Chondrocyte (in vitro differentiated cells): ENCODE measurements at places on chromosomes 12 and 14.

- no peak for DNase-seq
These were observed 605 bp downstream of the KRT4 start for GRCh38 chr12:52813203-52813819.

DNA sequence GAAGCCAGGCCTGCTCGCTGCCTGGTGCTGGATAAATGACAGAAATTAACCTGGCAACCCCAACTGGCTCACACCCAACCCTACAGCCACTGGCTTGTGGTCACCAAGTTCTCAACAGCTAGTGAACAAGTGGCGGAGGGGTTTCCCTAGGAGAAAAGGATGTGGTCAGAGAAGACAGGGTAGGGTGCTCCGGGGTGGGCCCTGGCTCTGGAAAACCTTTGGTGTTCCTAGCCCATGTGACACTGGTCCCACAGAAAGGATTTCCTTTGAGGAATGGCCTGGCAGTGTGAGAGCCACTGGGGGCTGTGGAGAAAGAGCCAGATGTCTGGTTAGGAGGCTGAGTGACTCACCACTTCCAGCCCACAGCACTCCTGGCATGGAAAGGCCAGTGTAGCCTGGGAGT lies 8.7 kb downstream of the SYNE3 start:
- no peak for DNase-seq

DNA sequence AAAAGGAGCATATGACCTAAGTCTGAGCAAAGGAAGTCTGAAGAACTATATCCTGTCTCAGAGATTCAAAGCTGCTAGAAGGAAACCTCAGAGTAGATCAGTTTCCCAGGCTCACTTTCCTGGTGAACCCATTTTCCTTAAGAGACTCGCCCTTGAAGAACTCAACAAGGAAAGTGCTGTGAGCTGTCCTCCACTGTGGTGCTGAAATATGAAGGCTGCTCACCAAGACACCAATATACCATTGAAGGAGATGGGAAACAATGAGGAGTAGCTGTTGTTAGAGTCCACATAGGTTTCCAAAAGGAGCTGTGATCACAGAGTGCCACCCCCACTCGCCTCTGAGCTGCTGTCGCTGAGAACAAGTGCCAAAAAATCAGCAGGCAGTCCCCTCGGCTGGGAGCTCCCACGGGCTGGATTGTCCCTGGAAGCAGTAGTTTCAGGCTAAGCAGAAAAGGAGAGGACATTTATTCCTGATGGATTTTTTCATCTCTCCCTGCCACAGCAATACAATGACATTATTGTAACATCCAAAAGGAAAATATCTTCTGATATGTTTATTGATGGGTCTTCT lies 282.1 kb downstream of the RPS29 start:
- no peak for DNase-seq

DNA sequence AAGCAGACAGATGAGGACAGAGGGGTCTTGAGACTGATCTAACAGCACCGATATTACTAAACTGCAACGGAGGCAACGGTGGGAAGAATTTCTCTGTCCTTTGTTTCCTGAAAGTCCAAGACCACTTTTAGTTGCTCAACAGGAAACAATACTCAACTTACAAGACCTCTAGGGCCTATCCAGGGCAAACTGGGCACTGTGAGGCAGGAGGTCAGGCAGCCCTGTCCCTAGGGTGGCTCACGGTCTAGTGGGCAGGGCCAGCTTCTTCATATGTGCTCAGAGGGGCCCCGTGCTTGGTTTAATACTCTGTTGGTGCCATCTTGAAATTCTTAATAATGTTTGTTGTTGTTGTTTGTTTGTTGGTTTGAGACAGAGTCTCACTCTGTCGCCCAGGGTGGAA lies 14.2 kb downstream of the SSH1 start:
- no peak for DNase-seq

DNA sequence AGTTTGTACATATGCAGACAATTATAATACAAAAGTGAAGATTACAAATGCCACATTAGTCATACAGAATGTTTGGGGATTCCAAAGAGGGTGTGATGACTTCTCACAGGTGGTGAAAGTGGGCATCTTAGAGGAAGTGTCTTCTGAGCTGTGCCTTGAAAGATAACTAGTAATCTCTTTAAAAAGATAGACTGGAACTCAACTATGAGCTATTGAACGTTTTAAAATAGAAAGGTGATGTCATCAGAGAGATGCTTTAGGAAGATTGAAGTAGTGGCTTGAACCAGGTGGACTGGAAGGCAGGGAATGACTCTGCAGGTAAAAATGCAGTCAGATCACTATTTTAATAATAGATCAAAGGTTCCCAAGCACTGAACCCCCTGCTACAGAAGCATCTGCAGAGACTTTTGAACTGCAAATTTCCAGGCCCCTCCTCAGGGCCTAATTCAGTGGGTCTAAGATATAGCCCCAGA lies 50.3 kb downstream of the SYT1 start:
- no peak for DNase-seq

- no peak for DNase-seq
These were observed 77.8 kb downstream of the ANKS1B start for GRCh38 chr12:99906786-99907579.

- DNase-seq: no peak
These were observed 194.2 kb upstream of the ABCD2 start for GRCh38 chr12:39813776-39814175.

DNA sequence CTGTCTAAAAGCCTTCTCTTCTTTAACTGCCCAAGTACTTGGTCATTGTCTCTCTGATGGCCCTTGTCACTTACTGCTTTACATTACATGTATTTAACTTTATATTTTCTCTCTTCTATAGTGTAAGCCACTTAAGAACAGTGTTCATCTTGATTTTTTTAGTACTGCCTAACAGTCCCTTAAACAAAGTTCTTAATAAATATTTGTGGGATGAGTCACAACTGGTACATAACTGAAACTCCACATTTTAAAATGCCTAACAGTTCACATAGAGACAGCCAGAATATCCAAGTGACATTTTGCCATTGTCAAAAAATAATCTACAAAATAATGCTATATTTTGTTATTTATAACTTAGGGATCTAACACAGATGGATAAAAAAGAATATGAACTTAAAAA lies 146.6 kb downstream of the STXBP6 start:
- DNase-seq: no peak

DNA sequence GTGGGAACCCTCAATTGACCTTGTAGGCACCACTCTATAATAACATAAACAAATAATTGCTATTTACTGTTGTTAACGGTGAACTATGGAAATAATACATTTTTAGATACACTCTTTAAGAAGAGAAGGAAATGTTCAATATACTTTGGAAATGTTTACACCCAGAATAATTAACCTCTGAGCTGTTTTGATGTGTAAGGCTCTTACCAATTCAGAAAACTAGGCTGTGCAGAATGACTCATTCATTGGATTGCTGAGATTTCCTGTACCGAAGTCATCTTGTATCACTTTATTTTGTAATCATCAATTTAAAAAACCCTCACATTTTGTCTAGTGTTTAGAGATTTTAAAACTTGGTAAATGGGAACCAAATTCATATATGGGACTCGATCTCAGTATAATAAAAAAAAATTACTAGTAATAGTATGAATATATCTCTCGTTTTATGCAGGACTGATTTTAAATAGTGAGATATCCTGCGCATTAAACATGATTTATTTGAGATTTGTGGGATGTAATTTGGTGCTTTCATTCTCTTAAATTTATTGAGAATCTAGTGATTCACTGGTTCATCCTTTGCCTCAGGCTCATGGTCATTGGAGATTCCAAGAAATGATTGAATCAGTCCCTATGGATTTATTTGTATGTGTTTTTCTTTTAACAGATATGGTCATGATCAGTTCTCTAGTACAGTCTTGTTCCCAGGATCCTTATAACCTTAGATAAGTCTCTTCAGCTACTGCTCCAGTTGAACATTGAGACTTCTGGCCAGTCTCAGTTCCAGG lies 3.9 kb downstream of the SAMD4A start:
- DNase-seq: no peak

- DNase-seq: no peak
These were observed 34.6 kb downstream of the CEP128 start for GRCh38 chr14:80906946-80907345.

- DNase-seq: no peak
These were observed 138.7 kb upstream of the PZP start for GRCh38 chr12:9346866-9347327.

DNA sequence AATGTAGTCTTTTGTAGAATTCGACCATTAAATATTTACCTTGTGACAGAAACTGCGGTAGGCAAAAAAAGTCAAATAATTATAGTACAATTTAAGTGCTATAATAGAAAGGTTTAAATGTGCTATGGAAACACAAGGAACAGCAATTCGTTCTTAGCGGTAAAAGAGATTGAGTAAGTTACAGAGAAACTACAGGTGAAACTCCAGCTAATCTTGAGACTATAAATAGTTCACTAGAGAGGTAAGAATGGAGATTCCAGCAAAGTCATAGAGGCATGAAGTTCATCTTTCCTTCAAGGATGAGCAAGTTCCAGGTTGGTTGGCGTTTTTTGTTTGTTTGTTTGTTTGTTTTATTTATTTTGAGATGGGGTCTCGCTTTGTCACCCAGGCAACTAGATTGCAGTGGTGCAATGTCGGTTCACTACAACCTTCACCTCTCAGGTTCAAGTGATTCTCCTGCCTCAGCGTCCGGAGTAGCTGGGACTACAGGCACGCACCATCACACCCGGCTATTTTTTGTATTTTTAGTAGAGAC lies 878 bp upstream of the R3HDM2 start:
- DNase-seq: no peak
